NCI-H510A (cell line): ENCODE measurements at places on chromosomes 7 and 10.

DNA sequence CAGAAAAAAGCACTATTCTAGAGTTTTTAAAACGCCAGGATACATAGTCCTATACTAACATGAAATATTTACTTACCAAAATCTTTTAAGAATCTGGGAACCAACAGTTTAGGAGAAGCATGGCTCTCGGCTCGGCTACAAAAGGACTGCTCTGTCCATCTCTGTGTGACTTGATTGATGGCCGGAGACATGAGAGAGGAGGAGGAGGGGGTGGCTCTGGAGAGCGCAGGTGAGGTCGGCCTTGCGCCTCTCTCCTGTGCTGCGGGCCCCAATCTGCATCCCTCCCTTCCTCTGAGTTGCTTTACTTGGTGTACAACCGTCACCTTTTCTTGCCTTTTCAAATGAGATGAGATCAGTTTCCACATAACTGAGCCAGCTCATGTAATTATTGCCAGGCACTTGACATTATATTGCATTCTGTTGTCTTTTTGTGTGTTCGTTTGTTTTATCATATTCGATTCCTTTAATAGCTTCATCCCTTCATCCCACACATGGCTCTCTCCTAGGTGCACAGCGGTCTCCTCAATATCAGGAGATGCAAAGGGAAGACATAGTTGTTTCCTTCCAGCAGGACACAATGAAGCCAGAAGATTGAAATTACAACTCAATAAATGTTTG is 87.8 kb upstream of the KLF6 start:
- no peak for DNase-seq

DNA sequence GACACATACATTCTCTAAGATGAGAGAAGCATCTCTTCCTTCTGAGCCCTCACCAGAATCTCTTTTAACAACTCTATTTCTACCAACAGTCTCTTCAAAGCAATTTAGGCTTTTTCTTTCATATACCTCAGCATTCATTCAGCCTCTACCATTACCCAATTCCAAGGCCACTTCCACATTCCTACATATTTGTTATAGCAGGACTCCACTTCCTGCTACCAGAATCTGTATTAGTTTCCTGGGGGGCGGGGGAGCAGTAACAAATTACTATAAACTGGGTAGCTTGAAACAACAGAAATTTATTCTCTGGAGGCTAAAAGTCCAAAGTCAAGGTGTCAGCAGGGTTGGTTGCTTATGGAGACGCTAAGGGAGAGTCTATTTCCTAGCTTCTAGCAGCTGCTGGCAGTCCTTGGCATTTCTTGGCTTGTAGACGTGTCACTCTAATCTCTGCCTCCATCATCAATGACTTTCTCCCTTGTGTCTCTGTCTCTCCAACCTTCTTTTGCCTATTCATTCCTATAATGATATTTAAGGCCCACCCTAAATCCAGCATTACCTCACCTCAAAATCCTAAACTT is 7.4 kb downstream of the PRPS1L1 start:
- DNase-seq, result no peak

- no peak for DNase-seq
These were observed 2.1 kb upstream of the C7orf25 start for GRCh38 chr7:42914009-42914408.

GRCh38 chr7:155097338-155097737 is 27.2 kb downstream of the HTR5A start:
- no peak for DNase-seq

DNA sequence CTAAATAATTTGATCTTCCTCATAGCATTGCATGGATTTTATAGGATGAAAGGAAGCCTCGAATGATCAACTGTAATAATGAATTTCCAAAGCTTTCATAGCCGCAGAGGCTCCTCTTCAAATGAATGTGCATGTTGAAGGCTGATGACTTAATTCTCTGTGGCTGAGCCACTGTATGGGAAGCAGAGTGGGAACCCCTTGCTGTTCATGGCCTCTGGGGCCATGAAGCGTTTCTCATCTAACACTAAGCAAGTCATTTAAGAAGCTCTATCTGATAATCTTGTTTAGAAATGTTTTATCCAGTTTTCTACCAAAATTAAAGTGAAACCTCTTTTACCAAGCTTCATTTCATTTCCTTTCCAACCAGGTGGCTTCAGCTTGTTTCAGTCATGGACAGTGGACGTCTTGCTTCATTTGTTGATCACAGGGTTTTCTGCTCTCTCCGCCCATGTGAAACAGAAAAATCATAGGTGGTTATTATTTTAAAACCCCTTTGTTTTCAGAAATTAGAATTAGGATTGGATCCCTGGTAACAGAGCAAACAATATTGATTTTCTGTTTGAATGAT is 10.3 kb upstream of the ADARB2 start:
- DNase-seq, result no peak
